ENCODE measurements at places on chromosomes 1 and 21.

DNA sequence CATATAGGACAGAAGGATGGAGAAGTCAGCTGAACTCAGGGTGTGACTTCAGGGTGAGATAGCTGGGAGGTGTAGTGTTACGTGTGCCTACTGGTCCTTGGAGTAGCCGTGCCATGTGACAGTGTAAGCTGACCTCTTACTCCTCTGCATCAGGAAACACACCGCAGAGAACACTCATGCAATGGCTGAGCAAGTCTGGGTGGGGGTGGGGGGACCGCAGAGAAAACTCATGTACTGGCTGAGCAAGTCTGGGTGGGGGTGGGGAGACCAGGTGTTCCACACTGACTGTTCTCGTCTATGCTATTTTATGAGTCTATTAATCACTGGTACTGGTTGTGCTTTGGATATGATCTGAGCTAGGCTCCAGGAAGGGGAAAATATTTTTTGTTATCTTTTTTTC lies 233.1 kb downstream of the PAPPA2 start:
- no peak for DNase-seq

DNA sequence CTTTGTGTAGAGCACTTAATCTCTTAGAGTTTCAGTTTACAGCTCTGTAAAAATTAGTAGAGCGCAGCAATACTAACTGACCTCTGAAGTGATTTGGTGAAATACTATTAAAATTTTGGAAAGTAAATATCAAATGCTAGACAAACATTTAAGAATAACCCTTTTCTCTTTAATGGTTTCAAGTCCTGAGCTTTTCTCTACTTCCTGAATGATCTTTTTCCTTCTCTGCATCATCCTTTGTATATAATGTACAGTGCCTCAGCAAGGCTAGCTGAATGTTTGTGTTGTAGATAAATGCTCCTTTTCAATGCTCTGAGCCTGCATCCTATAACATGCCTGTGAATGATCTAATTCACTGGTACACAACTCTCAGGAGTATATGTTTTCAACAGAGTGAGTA lies 272.9 kb downstream of the ADGRL2 start:
- DNase-seq: no peak

- DNase-seq: no peak
Observed at GRCh38 chr1:204454476-204454875, 40.1 kb downstream of the PIK3C2B start.

- DNase-seq: no peak
Observed at GRCh38 chr1:69613414-69613813, 45.7 kb downstream of the LRRC7 start.

GRCh38 chr1:203306089-203306964 lies 1.0 kb downstream of the BTG2 start:
- peak; percentile 51 for DNase-seq

GRCh38 chr1:155776414-155776813 lies 80.6 kb downstream of the GON4L start:
- no peak for DNase-seq

GRCh38 chr1:217379336-217379735 lies 251.6 kb downstream of the GPATCH2 start:
- DNase-seq: no peak

GRCh38 chr21:26881504-26882228 lies 36.5 kb upstream of the ADAMTS1 start:
- DNase-seq: no peak
